ENCODE measurements at places on chromosomes 16 and 17.

GRCh38 chr17:63741143-63741407 lies 524 bp downstream of the STRADA start:
- no peak for DNase-seq

GRCh38 chr17:77373299-77374169 lies 232.8 kb downstream of the SEC14L1 start:
- no peak for DNase-seq

GRCh38 chr17:80773243-80773991 lies 218.2 kb upstream of the CHMP6 start:
- no peak for DNase-seq

DNA sequence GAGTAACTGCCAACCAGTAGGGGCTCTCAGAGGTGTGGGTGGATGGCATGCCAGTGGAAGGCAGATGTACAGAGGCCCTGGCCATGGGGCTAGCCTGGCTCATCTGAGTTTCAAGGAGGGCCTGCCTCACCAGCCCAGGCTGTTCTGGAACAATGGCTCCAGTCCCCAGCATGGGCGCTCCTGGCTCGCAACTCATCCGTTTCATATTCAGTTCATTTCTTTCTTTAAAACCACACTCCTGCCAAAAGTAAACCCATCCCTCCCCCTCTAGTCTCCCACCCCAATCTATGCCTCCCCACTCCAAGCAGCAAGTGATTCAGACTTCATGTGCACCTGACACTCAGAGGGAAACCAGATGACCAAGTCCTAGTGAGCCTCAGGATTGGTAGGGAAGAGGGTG lies 2.4 kb downstream of the CCL13 start:
- no peak for DNase-seq

- DNase-seq: no peak
Observed at GRCh38 chr17:64443086-64443760, 5.7 kb upstream of the MILR1 start.

DNA sequence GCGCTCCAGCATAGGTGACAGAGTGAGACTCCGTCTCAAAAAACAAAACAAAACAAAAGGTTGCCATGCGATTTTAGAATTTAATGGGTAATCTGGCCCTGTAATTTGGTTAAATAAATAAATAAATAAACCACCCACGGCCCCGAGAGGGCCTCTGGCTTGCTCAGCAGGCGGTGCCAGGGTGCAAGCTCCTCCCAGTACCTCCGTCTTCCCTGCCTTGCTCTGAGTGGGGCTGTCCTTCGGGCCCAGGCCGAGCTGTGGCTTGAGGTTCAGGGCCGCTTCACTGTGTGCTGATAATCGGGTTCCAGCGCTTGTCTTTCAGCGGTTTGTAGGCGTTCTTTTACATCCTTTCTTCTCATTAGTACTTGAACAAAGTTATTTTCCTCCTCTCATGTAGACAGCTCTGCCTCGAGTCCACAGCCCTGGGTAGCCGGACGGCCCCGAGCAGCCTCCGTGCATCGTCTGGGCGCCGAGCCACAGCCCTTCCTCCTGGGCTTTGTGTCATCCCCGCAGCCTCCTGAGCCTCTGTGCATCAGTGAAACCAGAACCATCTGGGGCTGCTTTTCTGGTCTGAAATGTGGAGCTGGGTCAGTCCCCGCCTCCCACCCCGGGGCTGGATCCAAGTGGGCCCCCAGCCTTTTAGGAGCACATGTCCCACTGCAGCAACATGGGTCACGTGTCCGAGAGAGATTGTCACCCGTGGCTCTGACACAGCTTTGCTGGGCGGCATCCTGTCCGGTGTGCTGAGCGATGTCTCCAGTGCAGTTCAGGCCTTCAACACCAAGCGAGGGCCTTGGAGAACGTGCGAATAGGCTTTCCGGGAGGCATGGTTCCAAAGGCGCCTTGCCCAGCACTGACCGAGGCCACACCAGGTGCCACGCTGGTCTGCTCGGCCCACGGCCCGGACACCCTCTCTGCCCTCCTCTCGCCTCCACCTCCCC lies 157.4 kb upstream of the CHMP6 start:
- DNase-seq: no peak

DNA sequence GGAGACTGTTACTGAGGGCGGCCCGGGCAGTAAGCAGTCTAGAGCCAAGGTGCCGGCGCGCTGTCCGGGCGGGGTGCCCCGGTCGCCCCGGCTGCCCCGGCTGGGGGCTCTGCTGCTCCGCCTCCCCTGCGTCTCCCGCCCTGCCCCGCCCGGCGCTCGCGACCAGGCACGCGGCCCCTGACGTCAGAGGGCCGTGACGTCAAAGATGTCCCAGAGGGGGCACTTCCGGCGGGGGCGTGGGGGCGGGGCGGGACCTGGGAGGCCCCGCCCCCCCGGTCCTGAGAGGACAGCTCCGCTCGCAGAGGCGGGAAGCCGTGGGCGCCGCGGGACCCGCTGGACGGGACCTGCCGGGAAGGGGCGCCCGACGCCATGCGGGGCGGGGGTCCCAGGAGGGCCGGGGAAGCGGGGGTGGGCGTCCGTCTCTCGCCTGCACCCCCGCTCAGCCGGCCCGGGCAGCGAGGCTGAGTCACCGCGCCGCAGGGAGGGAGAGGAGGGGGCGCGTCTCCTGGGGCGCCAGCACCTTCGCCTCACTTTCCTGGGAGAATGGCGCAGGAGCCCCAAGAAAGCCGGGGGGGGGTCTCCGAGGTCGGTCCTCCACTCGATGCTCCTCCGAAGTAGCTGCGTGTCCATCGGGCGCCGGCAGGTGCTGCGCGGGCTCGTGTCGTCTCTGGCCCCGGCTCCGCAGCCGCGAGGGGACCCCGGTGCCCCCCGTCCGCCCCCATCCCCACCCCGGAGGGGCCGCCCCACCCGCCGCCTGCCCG lies 4.4 kb upstream of the HIC1 start:
- no peak for DNase-seq
